ENCODE measurements at places on chromosomes 16 and 17.
A peak's percentile ranks its signal among the peaks of the same experiment; 100 is the strongest.

DNA sequence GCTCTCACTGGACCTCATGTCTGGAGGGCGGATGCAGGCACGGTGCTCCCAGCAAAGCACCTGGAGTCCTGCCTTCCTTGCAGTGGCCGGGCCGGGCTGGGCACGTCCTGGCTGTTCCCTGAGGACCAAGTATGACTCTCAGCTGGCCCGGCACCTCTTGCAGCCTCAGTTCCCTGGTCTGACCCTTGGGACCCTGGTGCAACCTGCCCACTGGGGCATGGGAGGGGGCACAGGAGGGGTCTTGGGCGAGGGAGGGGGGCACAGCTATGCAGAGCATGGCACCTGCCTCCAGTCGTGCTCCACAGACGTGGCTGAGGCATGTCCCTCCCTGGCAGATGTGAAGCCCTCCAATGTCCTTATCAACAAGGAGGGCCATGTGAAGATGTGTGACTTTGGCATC, 19.6 kb downstream of the MAP2K3 start:
- no peak overlapping the region for H3K4me3 ChIP-seq
- peaks cover 92% of the 10 kb centered on the region for H3K36me3 ChIP-seq
- peaks cover 11% of the 10 kb centered on the region for H3K4me1 ChIP-seq
- H3K27me3 ChIP-seq = no peaks in the 10 kb centered on the region

GRCh38 chr16:50596762-50597450, 48.7 kb downstream of the NKD1 start:
- H3K27ac ChIP-seq = no peak overlapping the region
- H3K4me3 ChIP-seq = no peak overlapping the region
- no peak for DNase-seq
- no peaks in the 10 kb centered on the region for H3K36me3 ChIP-seq
- no peaks in the 10 kb centered on the region for H3K27me3 ChIP-seq
- no peaks in the 10 kb centered on the region for H3K4me1 ChIP-seq

GRCh38 chr16:53091466-53092211, 36.8 kb downstream of the CHD9 start:
- peaks cover 58% of the 10 kb centered on the region for H3K4me1 ChIP-seq
- peak; percentile 91 for DNase-seq
- H3K27ac ChIP-seq = peak overlapping the region; percentile 80
- H3K4me3 ChIP-seq = peak overlapping the region; percentile 69
- no peaks in the 10 kb centered on the region for H3K27me3 ChIP-seq
- no peaks in the 10 kb centered on the region for H3K36me3 ChIP-seq

- no peak overlapping the region for H3K27ac ChIP-seq
- H3K27me3 ChIP-seq = no peaks in the 10 kb centered on the region
- H3K4me3 ChIP-seq = no peak overlapping the region
- H3K4me1 ChIP-seq = no peaks in the 10 kb centered on the region
- peaks cover 52% of the 10 kb centered on the region for H3K36me3 ChIP-seq
These were observed 24.4 kb downstream of the NAA60 start for GRCh38 chr16:3467921-3468320.

DNA sequence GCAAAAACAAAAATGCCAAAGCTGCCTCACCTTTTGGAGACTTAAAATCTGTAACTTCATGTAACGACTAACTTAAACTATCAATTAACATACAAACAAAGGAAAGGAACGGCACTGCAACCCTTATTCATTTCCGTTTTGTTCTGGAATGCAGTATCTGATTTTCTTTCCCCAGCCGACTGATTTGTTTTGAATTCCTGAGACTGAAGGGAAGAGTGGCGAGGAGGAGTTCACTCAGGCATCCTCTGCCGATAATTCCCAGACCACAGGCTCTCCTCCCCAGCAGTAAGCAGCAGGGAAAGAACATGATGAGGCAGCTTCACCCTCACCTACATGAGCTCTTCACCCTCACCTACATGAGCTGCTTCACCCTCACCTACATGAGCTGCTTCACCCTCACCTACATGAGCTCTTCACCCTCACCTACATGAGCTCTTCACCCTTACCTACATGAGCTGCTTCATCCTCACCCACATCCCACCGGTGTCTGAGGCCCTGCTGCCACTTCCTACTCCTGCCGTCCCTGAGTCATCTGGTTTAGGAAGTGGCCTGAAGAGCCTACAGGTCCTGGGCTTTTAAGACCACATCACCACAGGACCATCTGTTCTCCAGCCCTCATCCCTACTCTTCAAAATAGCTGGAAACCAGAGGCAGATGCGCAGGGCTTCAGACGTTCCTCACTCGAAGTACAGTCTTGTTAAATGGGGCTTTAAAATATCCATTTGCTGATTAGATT, 168.0 kb upstream of the RPH3AL start:
- H3K27ac ChIP-seq = no peak overlapping the region
- peaks cover 57% of the 10 kb centered on the region for H3K4me1 ChIP-seq
- peak; percentile 54 for DNase-seq
- H3K27me3 ChIP-seq = no peaks in the 10 kb centered on the region
- peaks cover 47% of the 10 kb centered on the region for H3K36me3 ChIP-seq
- no peak overlapping the region for H3K4me3 ChIP-seq

- no peaks in the 10 kb centered on the region for H3K27me3 ChIP-seq
- H3K4me3 ChIP-seq = no peak overlapping the region
- DNase-seq = no peak
- H3K27ac ChIP-seq = no peak overlapping the region
- H3K4me1 ChIP-seq = no peaks in the 10 kb centered on the region
- H3K36me3 ChIP-seq = peaks cover 58% of the 10 kb centered on the region
These were observed 8.3 kb upstream of the GEMIN4 start for GRCh38 chr17:760371-760770.

DNA sequence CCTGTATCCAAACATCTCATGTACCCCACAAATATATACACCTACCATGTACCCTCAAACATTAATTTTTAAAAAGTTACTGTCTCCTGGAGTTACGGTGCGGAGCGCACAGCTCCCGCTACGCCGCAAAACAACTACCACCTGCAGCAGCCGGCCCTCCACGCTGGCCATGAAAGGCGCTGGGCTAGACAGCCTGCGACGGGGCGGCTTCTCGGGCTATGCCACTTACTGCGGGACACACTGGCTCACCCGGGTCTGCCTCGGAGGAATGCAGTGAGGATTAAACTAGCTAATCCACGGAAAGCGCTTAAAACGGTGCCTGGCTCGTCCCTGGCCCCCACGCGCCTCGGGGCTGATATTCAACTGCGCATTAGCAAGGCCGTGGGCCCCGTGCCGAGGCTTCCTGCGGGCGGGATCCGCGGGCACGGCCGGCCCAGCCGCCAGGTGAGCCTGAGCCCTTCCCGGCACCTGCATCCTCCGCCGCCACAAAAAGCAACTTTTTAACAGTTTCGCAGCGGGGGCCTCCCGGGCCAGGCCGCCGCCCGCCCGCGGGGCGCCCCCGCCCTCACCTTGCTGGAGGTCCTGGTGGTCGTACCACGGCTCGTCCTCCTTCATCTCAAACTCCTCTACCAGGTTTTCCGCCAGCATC, 633 bp downstream of the CDR2 start:
- H3K27ac ChIP-seq = no peak overlapping the region
- no peaks in the 10 kb centered on the region for H3K36me3 ChIP-seq
- H3K27me3 ChIP-seq = no peaks in the 10 kb centered on the region
- H3K4me3 ChIP-seq = peak overlapping the region; percentile 87
- DNase-seq = peak; percentile 4
- H3K4me1 ChIP-seq = peaks cover 61% of the 10 kb centered on the region

DNA sequence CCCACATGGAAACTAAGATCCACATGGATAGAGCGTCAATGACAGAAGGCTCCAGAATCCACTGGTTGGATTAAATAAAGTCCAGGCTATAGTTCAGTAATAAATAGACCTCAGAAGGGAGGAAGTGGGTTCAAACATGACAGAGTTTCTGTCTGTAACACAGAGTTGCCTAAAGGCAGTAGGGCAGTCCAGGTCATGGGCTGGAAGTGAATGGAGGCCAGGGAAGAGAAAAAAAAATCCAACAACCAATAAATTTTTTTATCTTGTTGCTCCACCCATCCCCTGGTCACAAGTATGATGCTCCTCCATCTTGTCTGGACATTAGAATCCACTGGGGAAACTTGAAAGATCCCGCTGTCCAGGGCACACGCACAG, 92.4 kb downstream of the RGS9 start:
- H3K27me3 ChIP-seq = no peaks in the 10 kb centered on the region
- no peaks in the 10 kb centered on the region for H3K36me3 ChIP-seq
- peaks cover 10% of the 10 kb centered on the region for H3K4me1 ChIP-seq
- no peak overlapping the region for H3K4me3 ChIP-seq
- no peak overlapping the region for H3K27ac ChIP-seq
- DNase-seq = no peak

DNA sequence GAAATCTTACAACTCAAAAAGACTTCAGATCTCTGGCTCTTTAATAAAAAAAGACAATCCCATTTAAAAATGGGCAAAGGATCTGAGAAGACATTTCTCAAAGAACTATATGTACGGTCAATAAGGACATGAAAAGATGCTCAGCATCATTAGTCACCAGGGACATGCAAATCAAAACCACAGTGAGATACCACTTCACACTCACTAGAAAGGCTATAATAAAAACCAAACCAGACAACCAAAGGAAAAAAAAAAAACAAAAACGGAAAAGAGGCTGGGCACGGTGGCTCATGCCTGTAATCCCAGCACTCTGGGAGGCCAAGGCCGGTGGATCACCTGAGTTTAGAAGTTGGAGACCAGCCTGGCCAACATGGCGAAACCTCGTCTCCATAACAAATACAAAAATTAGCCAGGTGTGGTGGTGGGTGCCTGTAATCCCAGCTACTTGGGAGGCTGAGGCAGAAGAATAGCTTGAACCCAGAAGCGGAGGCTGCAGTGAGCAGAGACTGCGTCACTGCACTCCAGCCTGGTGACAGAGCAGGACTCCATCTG, 1.7 kb upstream of the NPIPB7 start:
- peaks cover 3% of the 10 kb centered on the region for H3K4me1 ChIP-seq
- no peak for DNase-seq
- H3K4me3 ChIP-seq = no peak overlapping the region
- no peaks in the 10 kb centered on the region for H3K27me3 ChIP-seq
- peaks cover 45% of the 10 kb centered on the region for H3K36me3 ChIP-seq
- no peak overlapping the region for H3K27ac ChIP-seq

- H3K4me1 ChIP-seq = peaks cover 23% of the 10 kb centered on the region
- H3K27me3 ChIP-seq = no peaks in the 10 kb centered on the region
- no peak overlapping the region for H3K4me3 ChIP-seq
- DNase-seq = no peak
- no peak overlapping the region for H3K27ac ChIP-seq
These were observed 171.0 kb downstream of the CCDC182 start for GRCh38 chr17:57574040-57574513.

- peak within 1 kb of the TSS; percentile 93 for H3K27ac ChIP-seq
- H3K27me3 ChIP-seq = no peaks in the 10 kb centered on the region
- H3K36me3 ChIP-seq = peaks cover 38% of the 10 kb centered on the region
- no peak for DNase-seq
- peak within 1 kb of the TSS; percentile 84 for H3K4me3 ChIP-seq
- H3K4me1 ChIP-seq = peaks cover 40% of the 10 kb centered on the region
These were observed at the start of gene PSMB10 for GRCh38 chr16:67936124-67936879. Gene PSMB10, minus strand, starts transcription at chr16:67936850. Its CDS starts 101 bp downstream, at chr16:67936749.

GRCh38 chr17:4590981-4591453, 6.7 kb downstream of the SMTNL2 start:
- peaks cover 16% of the 10 kb centered on the region for H3K27me3 ChIP-seq
- no peak overlapping the region for H3K4me3 ChIP-seq
- no peaks in the 10 kb centered on the region for H3K36me3 ChIP-seq
- no peak overlapping the region for H3K27ac ChIP-seq

DNA sequence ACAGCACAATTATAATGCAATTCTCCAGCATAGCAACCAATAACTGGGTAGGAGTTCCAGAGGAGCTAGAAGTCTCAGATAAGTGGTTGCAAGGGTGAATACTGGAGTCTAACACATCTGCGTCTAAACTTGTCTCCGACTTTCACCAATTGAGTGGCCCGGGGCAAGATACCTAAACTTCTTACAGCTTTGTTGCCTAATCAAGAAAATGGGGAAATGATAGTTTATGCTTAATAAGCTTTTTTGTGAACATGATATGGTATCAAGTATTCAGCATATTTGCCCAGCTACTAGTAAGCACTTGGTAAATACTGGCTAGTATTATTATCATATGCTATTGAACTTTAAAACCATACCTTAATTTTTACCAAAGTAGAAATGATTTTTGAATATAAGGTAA, 183.5 kb downstream of the KCNJ2 start:
- no peaks in the 10 kb centered on the region for H3K27me3 ChIP-seq
- no peak overlapping the region for H3K27ac ChIP-seq
- H3K36me3 ChIP-seq = no peaks in the 10 kb centered on the region
- peaks cover 5% of the 10 kb centered on the region for H3K4me1 ChIP-seq

- no peak overlapping the region for H3K4me3 ChIP-seq
- H3K4me1 ChIP-seq = no peaks in the 10 kb centered on the region
- DNase-seq = no peak
- no peaks in the 10 kb centered on the region for H3K36me3 ChIP-seq
- H3K27ac ChIP-seq = no peak overlapping the region
These were observed 5.8 kb downstream of the NLGN2 start for GRCh38 chr17:7413346-7413985.

GRCh38 chr16:14650629-14651028, 17.9 kb downstream of the BFAR start:
- H3K27ac ChIP-seq = peak overlapping the region; percentile 36
- DNase-seq = no peak
- no peaks in the 10 kb centered on the region for H3K4me1 ChIP-seq
- H3K4me3 ChIP-seq = no peak overlapping the region
- peaks cover 78% of the 10 kb centered on the region for H3K36me3 ChIP-seq

DNA sequence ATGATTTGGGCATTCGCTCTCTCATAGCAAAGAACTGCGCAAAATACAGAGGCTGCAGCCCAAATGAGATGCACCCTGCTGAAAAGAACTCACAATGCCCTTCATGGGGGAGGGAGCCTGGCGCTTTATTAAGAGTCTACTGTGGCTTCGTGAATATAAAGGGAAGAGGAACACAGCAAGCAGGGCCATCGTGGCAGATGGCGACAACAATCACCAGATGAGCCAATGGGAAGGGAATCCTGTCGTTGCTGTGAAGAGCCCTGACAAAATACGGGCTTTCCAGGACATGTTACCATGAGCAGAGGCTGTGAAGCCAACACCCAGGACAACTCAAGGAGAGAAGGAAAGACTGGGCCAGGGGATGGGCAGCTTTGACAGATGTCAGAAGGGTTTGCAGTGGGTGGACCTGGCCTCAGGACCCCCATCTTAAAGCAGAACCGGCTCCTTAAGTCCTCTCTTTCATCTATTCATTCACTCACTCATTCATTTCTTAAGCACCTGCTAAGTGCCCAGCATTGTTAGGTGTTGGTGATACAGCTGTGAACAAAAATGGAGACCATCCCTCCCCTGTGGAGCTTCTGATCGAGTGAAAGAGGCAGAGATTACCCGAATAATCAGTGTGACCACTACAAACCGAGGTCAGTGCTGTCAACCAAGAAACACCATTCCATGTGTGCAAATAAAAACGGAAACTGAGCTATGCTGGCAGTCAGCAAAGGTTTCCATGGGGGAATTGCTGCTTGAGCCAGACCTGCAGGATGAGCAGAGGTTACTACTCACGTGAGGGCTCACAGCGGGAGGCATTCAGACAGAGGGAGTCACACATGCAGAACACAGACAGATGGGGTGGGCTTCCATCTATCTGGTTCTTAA, 125.8 kb downstream of the DYNLRB2 start:
- no peak for DNase-seq
- no peak overlapping the region for H3K27ac ChIP-seq
- H3K36me3 ChIP-seq = no peaks in the 10 kb centered on the region
- no peak overlapping the region for H3K4me3 ChIP-seq
- H3K4me1 ChIP-seq = peaks cover 27% of the 10 kb centered on the region
- H3K27me3 ChIP-seq = no peaks in the 10 kb centered on the region

All from CD14-positive monocyte (primary cell).